Stimulated activated CD8-positive, alpha-beta memory T cell treated with anti-CD3 and anti-CD28 coated beads, Interleukin-4, amount 100 ng/mL, for 24 hours (primary cell): ENCODE measurements at places on chromosomes 1 and 21.

- DNase-seq: no peak
These were observed 101.3 kb upstream of the C8B start for GRCh38 chr1:57066980-57067610.

DNA sequence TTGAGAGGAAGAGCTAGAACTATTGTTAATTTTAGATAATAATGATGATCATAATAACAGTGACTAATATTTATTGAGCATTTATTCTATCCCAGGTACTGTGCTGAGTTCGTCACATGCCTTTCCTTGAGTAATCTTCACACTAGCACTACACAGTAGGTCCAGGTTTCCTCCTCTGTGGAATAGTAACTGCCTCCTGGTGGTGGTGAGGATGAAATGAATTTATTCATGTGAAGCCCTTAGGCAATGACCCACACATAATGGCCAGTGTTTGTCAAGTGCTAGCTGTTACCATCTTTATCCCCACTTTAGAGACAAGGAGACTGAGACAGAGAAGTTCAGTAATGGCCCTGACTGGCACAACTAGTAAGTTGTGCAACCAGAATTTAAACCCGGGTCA, 5.9 kb downstream of the NIPAL3 start:
- DNase-seq: no peak

DNA sequence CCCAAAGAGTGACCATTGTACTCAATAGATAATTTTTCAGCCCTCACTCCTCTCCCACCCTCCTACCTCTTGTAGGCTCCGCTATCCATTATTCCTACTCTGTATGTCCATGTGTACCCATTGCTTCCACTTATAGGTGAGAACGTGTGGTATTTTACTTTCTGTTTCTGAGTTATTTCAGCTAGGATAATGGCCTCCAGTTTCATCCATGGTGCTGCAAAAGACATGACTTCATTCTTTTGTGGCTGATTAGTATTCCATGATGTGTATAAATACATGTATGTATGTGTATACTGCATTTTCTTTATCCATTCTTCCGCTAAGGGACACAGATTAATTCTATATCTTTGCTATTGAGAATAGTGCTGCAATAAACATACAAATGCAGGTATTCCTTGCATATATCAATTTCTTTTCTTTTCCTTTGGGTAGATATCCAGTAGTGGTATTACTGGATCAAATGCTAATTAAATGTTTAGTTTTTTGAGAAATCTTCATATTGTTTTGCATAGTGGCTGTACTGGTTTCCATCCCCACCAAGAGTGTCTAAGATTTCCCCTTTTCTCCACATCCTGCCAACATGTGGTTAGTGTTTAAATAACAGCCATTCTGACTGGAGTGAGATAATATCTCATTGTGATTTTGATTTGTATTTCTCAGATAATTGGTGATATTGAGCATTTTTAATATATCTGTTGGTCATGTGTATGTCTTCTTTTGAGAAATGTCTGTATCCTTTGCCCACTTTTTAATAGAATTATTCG, 4.9 kb downstream of the LY9 start:
- DNase-seq: no peak

GRCh38 chr1:206736878-206737728, 33.5 kb upstream of the IL19 start:
- DNase-seq: no peak
